Activated CD4-positive, alpha-beta T cell treated with anti-CD3 and anti-CD28 coated beads, Interleukin-2, amount 50 U/mL, for 4 hours (primary cell): ENCODE measurements at places on chromosomes 2 and 18.

- no peak for DNase-seq
These were observed 1.1 kb upstream of the GBX2 start for GRCh38 chr2:236169151-236169721.

GRCh38 chr2:63438181-63438580 is 150.1 kb downstream of the WDPCP start:
- no peak for DNase-seq

- DNase-seq = no peak
These were observed 24.3 kb upstream of the TNFAIP6 start for GRCh38 chr2:151333083-151333482.

- DNase-seq = no peak
These were observed 164.8 kb upstream of the DOCK10 start for GRCh38 chr2:225207043-225207442.

DNA sequence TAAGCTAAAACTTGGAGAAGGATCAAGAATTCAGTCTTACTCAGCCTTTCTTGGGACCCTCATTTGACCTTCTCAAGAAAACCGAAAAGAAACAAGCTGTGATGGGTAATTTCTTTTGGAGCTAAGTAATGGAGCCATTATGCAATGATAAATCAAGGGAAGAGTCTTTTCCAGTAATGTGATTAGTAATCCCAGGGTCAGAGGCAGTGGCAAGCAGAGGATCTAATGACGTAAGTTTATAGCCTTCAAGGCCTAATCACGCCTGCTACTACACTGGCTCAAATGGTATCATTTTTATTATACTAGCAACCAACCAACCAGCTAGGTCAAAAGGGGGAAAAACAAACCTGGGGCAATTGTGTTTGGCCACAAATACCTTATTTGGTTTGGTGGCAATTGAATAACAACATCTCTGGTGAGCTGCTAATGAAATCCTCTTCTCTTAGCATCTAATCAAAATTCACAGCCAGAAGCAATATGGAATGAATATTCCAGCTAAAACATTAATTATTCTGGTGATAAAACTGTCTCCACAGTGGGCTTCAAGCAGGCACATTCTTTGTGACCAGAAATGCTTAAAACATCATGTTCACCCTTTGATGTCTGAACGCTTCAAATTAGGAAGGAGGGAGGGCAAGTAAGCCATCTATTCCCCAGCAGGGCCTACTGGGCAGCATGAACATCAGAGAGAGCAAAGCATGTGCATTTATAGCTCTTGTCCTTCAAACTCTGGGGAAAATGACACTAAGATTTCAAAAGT is 114.9 kb upstream of the SULT1C3 start:
- DNase-seq = no peak

GRCh38 chr2:170202437-170202836 is 24.5 kb downstream of the MYO3B start:
- DNase-seq = no peak

GRCh38 chr2:36060133-36060532 is 295.4 kb upstream of the CRIM1 start:
- no peak for DNase-seq

DNA sequence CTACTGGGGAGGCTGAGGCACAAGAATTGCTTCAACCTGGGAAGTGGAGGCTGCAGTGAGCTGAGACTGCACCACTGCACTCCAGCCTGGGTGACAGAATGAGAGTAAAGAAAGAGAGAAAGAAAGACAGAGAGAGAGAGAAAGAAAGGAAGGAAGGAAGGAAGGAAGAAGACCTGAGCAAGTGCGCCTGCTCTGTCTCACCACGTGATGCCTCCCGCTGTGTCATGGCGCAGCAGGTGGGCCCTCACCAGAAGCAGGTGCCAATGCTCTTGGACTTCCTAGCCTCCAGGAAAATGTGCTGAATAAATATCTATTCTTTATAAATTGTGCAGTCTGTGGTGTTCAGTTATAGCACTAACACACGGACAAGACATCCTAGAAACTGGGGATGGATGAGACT is 270.0 kb downstream of the CYP26B1 start:
- no peak for DNase-seq

GRCh38 chr2:100239486-100240210 is 82.7 kb downstream of the LONRF2 start:
- no peak for DNase-seq

- no peak for DNase-seq
These were observed 70.7 kb upstream of the BCL2L11 start for GRCh38 chr2:111049792-111050640.

DNA sequence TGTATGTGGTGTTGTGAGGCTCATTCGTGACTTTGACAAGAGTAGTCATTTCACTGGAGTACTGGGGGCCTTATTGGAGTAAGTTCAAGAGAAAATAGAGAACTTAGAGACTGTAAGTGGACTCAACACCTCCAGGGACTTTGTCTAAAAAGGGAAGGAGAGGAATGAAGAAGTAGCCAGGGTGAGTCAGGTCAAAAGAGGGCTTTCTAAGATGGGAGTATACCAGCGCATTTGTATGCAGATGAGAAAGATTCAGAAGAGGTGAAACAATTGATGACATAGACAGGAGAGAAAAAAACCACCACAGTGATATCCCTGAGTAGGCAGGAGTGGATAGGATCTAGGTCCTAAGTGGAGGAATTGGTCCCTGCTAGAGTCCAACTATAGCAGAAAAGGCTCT is 246.8 kb downstream of the IKZF2 start:
- DNase-seq = no peak

GRCh38 chr2:204931562-204931961 is 386.3 kb downstream of the PARD3B start:
- DNase-seq = no peak

GRCh38 chr2:51789918-51790317 is 758.0 kb upstream of the NRXN1 start:
- DNase-seq = no peak

- DNase-seq = no peak
These were observed 224.5 kb downstream of the SP3 start for GRCh38 chr2:173740639-173741038.

- DNase-seq = no peak
These were observed 265.0 kb downstream of the KCNJ3 start for GRCh38 chr2:154963511-154963910.

- DNase-seq = no peak
These were observed 65.4 kb downstream of the LRRFIP1 start for GRCh38 chr2:237692601-237693290.

DNA sequence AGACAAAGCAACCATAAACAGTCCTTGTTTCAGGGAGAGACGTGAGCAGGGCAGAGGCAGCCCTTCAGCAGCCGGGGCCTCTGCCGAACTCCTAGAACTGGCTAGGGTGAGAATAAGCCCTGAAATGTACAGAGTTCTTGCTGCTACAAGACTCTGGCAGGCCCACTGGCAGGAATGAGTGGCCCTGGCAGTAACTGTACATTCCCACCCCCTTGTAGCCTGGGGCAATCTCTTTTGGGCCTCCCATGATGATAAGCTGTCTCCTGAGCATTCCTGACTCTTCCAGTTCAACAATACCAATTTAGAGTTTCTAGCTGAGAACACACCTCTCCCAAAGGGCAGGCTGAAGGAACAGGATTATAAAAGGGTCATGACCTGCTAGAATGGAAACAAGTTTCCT is 54.3 kb downstream of the HAUS1 start:
- no peak for DNase-seq

DNA sequence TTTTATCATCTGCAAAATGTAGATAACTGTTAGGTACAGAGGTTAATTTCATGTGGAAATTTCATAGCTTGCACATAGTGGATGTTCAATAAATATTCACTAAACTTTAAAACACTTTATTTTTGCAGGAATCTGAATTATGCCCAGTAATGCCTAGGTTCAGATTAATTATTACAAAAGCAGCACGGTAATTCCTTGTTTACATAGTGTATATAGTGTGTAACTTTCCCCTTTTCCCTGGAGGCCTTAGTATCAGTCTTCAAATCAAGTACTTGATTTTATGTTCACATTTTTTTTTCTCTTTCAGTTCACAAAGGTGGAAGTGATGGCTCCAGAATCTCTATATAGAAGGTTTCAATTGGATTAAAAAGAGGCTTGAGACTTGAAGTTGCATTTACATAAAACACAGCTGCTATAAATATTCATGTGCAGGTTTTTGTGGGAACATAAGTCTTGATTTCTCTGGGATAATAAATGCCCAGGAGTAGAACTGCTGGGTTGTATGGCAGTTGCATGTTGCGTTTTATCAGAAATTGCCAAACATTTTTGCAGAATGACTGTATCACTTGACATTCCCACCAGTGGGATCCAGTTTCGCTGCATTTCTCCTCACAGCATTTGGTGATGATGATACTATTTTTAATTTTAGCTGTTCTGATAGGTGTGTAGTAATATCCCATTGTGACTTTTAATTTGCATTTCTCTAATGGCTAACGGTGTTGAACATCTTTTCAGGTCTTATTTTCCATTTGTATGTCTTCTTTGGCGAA is 27.6 kb upstream of the LGALSL start:
- DNase-seq = no peak

GRCh38 chr18:76557026-76557575 is 62.1 kb upstream of the ZNF516 start:
- no peak for DNase-seq

GRCh38 chr2:156892467-156893281 is 364.8 kb upstream of the GALNT5 start:
- DNase-seq = no peak

GRCh38 chr2:113675875-113676274 is 48.8 kb downstream of the RABL2A start:
- no peak for DNase-seq

DNA sequence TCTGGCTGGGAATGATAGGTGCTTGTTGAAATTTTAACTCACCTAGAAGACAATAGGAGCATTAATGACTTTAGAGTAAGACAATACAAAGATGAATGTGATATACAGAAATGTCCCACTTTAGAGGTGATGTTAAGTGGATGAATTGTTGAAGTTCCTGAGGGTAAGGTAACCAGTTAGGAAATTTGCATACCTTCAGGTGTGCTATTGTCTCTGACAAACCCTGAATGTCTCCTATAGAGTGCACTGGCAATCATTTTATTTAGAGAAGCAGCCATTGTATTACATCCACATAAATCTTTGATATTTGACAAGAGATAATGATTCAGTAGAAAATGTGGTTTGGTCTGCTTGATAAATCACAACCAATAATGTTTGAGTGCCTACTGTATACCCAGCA is 228.5 kb downstream of the RNF144A start:
- no peak for DNase-seq

DNA sequence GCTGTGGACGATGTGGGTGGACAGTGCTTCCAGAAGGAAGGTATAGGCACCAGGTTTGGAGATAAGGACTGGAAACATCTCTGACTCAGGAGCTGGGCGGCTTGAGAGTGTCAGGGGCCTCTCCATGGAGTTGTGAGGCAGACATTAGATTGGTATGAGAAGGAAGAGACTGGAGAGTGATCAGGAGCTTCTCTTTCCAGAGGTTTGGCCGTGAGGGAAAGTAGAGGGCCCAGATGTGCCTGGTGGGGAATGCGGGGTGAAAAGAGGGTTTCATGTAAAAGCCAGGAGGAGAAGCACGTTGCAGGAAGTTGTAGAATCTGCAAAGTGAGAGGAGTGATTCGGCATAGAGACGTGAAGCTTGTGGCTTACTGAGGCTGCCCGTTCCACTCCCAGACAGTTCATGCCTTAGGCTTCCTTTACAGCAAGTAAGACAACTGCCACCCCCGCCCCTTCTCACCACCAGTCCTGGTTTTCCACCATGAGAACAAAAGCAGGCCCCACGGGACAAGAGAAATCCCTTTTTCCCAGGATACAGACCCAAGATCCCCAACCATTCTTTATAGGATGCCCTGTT is 166.3 kb upstream of the HDAC4 start:
- no peak for DNase-seq

DNA sequence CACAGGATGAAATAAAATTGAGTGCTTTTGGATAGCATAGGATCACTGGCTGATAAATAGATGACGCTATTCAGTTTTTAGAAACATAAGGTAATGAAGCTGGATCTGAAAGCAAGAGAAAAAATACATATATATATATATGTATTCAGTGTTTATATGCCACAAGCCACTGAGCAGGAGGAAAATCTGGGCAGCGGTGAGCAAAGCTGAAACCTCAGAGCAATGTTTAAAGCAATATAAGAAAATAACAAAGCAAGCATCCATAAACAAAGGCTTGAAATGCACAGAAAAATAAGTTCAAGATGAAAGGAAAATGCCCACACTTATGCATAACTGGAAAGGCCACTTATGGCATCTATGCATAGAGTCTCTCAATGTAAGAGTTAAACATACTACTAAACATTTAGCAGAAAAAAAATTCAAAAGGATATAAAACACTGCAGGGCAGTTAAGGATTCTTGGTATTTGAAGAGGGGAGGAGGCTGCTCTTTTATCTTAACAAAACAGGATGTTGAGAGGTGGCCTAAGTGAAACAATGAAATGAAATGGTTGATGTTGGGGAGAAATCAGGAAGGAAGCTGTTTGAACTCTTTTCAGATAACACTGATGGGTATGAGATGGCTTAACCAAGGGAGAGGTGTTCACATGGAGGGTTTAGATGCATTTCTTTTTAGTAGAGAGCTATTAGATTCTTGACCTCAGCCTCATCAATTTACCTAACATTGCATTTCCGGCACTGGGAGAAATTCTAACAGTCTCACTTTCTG is 129.1 kb downstream of the ARHGAP15 start:
- no peak for DNase-seq

DNA sequence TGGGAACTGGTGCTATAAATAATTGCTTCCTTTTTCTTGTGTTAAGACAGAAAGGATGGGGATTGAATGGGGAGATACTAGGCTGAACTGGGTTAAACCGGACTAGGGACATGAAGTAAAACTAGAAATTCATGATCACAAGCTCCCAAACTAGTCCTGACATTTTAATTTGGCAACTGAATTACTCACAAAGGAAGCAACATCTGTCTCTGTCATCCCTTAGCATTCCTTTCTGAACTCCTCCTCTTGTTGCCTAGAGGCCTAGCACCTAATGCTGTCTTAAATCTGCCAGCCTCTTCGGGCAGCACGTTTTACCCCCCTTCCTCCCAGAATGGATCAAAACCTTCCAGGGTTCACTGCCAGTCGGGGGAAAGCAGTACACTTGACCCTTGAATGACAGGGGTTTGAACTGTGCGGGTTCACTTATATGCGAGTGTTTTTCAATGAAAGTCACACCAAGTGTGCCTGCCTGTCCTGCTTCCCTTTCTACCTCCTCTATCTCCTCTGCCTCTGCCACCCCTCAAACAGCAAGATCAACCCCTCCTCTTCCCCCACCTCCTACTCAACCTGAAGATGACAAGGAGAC is 8.2 kb downstream of the KCTD1 start:
- no peak for DNase-seq

GRCh38 chr18:40346146-40346545 is 1608.9 kb upstream of the PIK3C3 start:
- no peak for DNase-seq

- DNase-seq = no peak
These were observed 2.2 kb downstream of the PSD4 start for GRCh38 chr2:113175736-113176695.

DNA sequence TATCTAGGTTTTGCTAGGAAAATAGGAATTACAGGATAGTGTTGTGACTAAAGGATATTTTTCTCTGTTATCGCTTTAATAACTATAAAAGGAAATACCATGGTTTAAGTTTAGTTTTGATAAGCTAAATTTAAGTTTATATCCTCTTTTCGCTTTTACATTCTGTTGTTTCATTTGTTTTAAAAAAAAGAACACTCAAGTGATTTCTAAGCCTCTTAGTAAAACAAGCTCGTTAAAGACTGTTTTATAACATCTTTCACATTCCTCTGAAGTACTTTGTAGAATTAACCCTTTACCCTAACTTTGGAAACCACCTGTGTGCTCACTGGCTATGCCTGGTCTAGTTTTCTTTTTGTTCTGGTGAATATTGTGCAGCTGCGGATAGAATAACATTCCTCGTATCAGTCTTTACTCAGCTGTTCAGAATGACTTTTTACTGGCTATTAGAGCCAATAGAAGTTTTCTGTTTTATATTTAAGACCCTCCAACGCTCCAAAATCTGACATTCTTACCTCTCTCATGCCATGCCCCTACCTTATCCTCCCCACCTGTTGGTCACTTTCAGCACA is 183.1 kb downstream of the PTPRM start:
- no peak for DNase-seq
